Activated effector memory CD4-positive, alpha-beta T cell treated with anti-CD3 and anti-CD28 coated beads, Interleukin-2, amount 50 U/mL, for 16 hours (primary cell): ENCODE measurements at places on chromosomes 16 and 17.

DNA sequence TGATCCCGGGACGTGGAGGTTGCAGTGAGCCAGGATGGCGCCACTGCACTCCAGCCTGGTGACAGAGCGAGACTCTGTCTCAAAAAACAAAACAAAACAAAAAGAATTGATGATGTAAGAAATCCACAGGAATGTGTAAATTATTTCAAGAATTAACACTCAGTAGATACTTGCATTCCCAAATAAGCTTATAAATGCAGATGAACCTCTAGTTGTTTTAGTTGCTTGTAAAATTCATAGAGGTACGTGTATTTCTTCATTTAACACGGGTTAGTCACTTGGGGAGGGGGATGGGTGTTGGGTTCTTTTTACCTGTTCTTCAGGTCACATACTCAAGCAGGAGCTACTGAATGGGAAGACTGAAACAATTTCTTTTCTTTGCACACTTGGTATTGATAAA, 55.7 kb upstream of the FBXO47 start:
- DNase-seq = no peak

DNA sequence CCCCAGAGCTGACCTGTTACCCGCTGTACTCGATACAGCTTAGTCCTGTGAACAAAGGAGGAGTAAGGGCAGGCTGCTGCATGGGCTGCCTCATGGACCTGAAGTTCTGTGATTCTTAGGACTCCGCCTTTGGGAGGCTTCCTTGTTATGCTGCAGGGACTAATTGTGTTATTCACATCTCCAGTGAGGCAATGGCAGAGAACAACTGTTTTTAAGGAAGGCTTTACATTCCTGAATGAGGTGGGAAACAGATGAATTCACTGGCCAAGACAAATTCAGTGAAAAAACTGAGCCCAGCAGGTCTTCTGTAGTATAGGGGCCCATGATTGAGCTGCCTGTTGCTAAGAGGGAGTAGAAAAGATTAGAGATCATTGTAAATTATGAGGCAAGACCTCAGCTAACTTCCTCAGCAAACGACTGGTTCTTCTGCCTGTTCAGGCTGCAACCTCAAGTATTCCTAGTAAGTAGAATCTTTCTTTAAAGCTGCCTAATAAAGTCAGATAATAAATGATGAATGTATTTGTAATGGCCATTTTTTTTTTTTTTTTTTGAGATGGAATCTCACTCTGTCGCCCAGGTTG, 26.3 kb downstream of the ADORA2B start:
- DNase-seq = no peak

- no peak for DNase-seq
Observed at GRCh38 chr17:71845337-71845736, 275.5 kb upstream of the SOX9 start.

DNA sequence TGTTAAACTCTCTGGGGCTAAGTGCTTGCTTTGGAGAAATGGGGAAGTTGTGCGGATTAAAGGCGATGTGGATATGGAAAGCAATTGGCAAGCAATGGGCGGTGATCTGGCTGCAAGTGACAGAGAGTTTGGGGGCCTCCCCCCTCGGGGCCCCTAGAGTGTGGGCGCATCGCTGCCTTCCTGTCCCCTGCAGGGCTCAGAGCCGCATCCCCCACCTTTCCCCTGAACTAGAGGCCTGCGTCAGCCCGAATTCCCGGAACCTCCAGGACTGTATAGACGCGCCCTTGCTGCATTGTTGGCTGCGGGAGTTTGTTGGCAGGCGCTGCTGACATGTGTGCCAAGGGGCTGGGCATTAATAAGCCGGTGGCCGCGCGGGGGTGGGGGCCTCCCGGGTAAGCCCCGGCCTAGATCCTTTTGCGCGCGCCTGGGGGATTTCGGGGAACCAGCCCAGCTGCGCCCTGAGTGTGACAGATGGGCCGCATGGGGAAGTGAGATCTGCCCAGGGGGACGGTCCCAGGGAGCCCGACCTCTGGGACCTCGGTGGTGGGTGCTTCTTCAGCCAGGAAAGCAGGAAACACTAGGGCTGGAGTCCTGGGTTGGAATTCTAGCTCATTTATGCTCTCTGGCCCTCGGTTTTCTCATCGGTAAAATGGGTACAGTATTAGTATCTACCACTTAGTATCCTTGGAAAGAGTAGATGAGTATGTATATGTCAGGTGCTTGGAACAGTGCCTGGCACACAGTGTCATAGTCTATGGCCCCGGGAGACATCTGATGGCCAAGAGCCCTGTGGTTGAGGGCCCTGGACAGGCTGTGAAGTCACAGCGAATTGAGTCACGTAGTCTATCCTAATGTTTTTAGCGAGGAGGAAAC, 1.0 kb downstream of the EEF2K start:
- peak; percentile 89 for DNase-seq

- DNase-seq = no peak
Observed at GRCh38 chr17:41731836-41732235, 2.6 kb downstream of the HAP1 start.

DNA sequence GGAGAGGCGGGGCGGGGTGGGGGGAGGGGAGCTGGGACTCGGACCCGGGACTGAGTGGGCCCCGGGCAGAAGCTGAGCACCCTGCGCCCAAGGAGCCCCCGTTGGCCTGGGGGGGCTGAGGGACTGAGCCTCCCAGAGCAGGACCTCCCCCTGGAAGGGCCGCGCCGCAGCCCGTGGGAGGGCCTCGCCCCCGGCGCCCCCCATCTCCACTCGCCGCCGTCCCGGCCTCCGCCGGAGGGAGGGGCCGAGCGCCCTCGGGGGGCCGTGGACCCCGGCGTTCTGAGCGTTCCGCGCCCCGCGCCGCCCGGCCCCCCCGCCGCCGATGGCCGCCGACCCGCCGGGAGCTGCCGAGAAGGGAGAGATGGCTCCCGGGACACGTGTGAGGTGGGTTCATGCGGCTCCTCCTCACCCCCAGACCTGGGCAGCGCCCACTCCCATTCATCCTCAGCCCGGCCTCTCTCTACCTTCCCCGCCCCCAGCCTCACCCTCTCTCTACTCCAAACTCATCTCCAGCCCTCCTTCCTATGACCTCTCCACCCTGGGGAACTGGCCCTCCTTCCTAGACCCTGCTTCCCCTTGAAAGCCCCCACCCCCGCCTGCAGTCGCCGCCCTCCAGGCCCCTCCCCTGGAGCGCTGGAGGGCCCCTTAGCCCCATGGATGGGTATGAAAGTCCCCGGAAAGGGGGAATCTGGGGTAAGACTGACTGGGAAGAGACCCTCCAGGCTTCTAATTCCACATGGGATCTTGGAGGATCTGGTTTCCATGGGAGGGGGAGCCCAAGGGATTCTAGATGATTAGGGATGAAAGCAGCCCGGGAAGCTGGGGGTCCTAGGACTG, 922 bp downstream of the FBXL19 start:
- DNase-seq = no peak

GRCh38 chr16:86088287-86088686, 189.3 kb downstream of the IRF8 start:
- peak; percentile 10 for DNase-seq

GRCh38 chr17:37527249-37527851, 37.7 kb downstream of the DUSP14 start:
- DNase-seq = no peak

GRCh38 chr16:73147958-73148357, 100.0 kb upstream of the ZFHX3 start:
- DNase-seq = no peak

- no peak for DNase-seq
Observed at GRCh38 chr16:63684149-63685101, 1437.4 kb downstream of the CDH11 start.

GRCh38 chr16:50023641-50024040, 1.4 kb upstream of the CNEP1R1 start:
- no peak for DNase-seq

DNA sequence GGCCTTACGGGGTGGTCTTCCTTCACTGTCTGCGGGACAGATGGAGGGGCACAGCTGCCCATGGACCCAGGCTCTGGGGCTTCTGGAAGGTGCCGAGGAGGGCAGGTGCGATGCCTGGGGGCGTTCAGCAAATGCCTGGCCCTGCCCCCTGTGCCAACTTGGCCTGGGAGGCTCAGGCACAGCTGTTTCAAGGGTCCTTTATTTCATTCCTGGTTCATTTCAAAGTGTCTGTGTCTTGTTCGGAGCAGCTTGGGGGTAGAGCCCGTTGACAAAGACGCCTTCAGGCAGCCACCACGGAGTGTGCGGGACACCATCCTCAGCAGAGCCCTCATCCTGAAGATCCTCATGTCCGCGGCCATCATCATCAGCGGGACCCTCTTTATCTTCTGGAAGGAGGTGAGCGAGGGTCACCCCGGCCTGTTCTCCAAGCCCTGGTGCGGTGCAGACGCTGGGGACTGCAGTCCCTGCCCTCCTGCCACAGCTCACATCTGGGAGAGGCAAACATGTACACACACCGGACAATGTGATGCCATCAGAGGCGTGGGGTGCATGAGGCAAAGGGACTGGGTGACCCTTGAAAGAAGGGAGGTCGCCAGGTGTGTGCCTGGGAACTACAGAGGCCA, 43.9 kb downstream of the MEAK7 start:
- DNase-seq = peak; percentile 34

DNA sequence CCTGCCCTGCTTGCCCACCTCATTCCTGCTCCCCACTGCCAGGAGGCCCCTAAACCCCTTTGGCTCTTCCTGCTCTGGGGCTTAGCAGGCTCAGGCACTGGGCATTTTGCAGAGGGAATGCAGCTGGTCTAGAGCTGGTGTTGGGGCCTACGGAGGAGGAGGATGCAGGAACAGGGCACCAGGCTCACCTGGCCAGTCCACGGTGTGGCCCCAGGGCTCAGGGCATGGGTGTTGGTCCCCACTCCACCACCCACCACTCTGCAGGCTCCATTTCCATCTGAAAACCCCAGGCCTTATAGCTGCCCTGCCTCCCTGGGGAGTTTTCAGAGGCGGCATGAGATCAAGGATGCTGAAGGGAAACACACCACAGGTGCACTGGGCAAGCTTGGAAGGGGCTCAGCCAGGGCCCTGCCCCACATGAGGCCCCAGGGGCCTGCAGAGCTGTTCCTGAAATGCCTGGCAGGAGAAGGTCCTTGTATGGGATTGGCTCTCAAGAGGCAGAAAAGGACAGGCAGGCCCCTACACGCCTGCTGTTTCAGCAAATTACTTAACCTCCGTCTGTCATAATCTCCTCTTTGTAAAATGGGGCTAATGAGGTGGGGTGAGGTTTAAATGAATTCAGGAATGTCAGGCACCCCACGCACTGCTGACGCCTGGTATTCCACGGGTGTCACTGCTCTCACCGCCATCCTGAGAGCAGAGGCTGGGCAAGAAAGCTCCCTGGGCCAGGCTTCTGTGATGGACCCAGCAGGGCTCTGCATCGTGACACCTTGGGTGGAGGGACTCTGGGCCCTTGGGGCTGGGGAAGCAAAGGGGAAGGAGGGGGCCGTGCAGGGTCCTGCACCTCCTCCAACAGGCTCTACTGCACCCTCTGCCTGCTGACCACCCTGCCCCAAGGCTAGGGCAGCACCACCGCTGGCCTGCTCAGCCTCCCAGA, 9.3 kb downstream of the SLC47A2 start:
- DNase-seq = no peak

- no peak for DNase-seq
Observed at GRCh38 chr17:31647661-31648060, 211.4 kb downstream of the COPRS start.

GRCh38 chr17:32564325-32564724, 77.5 kb downstream of the CDK5R1 start:
- no peak for DNase-seq

- DNase-seq = no peak
Observed at GRCh38 chr17:42598905-42599304, 10.3 kb downstream of the RETREG3 start.

GRCh38 chr17:75856062-75856756, 1.1 kb upstream of the WBP2 start:
- DNase-seq = no peak

GRCh38 chr16:79169239-79169638, 431.3 kb downstream of the MAF start:
- DNase-seq = no peak

- no peak for DNase-seq
Observed at GRCh38 chr17:77038884-77039555, 101.7 kb upstream of the SEC14L1 start.

- DNase-seq = no peak
Observed at GRCh38 chr17:74703311-74703710, 9.4 kb downstream of the CD300LF start.

DNA sequence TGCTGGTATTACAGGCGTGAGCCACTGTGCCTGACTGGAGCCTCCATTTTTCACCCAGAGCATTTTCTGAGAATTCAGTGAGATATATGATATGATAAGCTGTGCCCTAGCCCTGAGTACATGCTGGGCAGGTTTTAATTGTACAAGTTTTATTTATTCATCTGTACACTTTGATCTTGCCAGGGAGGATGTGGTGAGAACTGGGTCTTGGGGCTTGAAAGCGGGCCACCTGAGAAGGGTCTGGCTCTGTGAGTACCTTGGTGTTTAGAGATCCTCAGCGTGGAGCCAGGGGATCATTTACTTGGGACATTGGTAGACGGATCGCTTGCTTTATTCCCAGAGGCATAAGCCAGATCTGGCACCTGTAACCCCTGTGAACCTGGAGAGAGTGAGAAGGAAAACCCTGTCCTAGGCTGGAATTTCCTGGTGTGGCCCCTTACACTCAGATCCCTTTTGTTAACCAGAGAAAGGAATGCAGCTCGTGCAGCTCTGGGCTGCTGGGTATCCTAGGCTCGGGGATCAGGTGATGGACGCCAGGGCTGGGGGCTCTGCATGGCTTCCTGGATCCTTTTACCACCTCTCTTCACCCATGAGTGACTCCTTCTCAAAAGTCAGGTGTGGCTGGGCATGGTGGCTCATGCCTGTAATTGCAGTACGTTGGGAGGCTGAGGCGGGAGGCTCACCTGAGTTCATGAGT, 91.9 kb downstream of the ABCC1 start:
- DNase-seq = no peak

DNA sequence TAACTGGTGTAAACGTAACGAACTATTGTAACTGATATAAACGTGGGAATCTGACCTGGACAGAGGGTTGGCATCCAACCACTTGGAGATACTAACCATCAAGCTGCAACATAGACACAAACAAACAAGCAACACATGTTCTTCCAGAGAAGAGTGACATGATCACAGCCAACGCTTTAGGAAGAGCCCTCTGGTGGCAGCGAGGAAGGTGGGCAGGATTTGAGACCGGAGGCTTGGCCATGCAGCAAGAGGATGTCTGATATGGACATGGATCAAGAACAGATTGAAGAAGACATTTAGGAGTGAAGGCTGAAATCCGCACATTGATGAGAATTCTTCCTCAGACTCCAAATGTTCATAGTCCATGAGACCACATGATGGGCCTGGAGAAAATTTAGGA, 40.3 kb upstream of the TNRC6A start:
- no peak for DNase-seq
